CD8-positive, alpha-beta memory T cell (primary cell): ENCODE measurements at places on chromosomes 7 and 10. TPM values are rescaled to one million over a fixed set of nuclear protein-coding genes. Genes with fewer than 3 reads are reported as not detected.

DNA sequence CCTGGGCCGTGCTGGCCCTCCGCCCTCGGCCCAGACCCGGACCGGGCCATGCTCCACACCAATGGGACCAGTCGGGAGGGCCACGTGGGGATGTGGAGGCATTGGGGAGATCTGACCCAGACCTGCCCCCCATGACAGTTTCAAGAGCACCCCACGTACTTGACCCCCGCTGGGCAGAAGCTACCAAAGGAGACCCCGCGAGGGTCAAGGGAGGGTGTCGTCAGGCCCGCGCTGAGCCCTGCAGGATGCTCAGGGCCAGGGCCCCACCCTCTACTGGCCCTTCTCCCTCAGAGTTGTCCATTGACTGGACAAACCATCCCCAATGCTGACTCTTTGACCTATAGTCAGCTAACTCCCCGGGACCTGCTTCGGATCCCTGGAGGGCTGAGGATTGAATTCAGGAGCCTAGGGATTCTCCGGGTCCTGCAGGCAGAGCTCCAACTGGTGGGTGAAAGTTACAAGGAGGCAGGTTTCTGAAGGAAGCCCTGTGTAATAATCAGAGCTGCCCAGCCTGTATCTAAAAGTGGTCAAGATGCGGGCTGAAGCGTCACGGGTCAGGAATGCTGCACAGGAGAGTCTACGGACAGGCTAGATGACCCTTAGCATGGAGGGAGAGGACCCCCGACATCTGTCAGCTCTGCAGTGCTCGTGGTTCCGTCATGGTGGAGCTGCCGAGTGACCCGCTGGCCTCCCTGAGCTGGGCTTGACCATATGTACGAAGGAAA is 498 bp upstream of the CALHM2 start:
- DNase-seq: no peak

GRCh38 chr10:86411852-86412560 is 45.4 kb upstream of the GRID1 start:
- DNase-seq: no peak

- no peak for DNase-seq
Observed at GRCh38 chr10:51716981-51717380, 17.6 kb upstream of the CSTF2T start.

GRCh38 chr7:284762-285722 is 4.9 kb upstream of the FOXL3 start:
- DNase-seq: no peak

- DNase-seq: no peak
Observed at GRCh38 chr10:130224228-130224627, 88.0 kb downstream of the GLRX3 start.

- no peak for DNase-seq
Observed at GRCh38 chr7:133724694-133725093, 402.4 kb upstream of the LRGUK start.

GRCh38 chr7:73707045-73707631 is 12.3 kb downstream of the STX1A start:
- no peak for DNase-seq

GRCh38 chr10:82888809-82889455 is 1013.9 kb downstream of the NRG3 start:
- no peak for DNase-seq

DNA sequence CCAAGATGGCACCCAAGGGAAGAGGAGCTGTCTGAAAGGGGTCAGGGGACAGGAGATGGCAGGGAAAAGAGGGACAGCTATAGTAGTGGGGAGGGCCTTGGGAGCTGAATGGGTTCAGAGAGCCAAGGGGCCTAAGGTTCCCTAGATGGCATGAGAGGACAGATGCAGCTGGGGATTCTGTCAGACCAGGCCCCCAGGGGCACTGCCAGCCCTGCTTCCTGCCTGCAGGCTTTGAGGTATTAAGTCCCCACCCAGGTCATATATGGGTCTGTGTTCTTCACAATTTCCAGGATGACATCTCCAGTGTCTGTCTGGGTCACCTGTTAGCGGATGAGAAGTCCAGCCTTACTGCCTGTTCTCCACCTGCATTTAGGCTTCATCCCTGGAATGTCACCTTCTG is 56.7 kb downstream of the NEURL1 start:
- no peak for DNase-seq

- DNase-seq: no peak
Observed at GRCh38 chr7:24739306-24739705, 18.0 kb downstream of the GSDME start.

- no peak for DNase-seq
Observed at GRCh38 chr7:151351027-151351426, 9.4 kb downstream of the NUB1 start.

DNA sequence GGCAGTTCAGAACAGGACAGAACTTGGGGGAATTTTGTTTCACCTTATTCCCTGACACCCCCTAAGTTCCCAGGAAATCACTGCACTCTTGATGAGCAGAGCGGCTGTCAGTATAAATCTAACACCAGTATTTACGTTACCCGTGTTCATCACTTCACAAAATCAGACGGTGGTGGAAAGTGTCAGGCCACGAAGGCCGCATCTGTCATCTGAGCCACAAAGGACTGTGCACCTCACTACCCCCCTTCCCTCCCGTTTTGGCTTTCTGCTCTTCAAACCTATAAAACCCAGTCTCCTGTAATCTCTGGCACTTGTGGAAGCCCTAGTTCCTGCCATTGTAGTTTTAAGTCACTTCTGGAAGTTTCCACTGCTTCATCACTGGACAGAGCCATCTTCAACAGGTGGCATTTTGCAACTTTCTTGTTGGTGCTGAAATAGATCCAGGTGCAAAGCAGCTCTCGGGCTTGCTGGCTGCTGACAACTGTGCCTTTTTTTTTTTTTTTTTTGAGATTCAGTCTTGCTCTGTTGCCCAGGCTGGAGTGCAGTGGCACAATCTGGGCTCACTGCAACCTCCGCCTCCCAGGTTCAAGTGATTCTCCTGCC is 9.5 kb downstream of the ZFAND2A start:
- no peak for DNase-seq

GRCh38 chr10:124642088-124642710 is 102.0 kb downstream of the FAM53B start:
- DNase-seq: no peak

DNA sequence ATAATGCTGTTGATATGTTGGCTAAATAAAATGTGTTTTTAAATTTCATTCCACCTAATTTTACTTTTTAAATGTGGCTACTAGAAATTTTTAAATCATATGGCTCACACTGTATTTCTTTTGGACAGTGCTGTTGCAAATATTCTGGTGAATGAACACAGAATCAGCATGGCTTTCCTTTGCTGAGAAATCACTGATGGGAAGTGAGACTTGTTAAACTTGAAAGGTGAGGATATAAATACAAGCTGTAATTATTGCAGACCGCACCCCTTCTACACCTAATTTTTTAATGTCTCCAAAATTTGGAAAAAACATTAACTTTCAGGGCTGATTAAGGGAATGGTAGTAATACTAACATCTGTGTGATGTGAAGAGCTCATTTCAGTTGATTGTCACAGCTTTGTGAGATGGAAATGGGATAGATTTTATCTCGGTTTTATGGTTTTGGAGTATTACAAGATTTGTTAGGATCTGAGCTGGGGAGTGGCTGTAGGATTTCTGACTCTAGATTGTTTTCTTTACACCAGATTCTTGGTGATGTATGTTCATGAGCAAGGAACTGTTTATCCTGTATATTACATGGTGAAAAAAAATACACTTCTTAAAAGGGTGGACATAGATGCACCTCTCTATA is 1.3 kb downstream of the MIOS start:
- DNase-seq: no peak

DNA sequence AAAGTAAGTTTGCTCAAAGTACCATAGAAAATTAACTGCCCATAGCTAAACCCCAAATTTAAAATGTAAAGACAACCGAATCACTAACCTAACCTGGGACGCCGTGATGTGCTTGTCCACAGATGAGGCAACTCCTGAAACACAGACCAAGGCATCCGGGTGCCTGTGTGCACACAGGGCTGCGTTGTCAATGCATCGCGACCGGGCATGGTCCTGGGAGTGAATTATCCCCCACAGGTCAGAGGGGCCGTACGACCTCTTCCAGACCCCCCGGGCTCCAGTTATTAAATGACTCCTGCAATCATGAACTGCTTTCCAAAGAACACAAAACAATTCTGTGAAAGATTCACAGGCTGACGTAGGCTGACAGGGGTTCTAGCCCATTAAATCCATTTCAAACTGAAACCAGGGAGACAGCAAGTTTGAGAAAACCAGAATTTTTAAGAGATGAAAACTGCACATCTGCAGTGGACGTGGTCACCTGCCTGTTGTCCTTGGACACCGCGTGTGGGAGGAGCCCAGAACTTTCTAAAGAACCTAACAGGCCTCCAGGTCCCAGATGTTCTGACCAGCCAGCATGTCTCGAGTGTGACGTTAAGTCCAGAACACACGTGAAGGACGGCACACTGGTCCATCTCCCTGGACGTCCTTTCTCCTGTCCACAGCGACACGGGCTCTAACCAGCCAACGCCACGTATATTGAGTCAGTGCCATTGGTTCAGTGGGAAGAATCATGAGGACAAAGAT is 297.8 kb downstream of the DNAJB6 start:
- no peak for DNase-seq

- DNase-seq: no peak
Observed at GRCh38 chr7:149750122-149750845, 23.1 kb downstream of the ZNF467 start.

- no peak for DNase-seq
Observed at GRCh38 chr10:8463853-8464252, 409.4 kb downstream of the GATA3 start.

DNA sequence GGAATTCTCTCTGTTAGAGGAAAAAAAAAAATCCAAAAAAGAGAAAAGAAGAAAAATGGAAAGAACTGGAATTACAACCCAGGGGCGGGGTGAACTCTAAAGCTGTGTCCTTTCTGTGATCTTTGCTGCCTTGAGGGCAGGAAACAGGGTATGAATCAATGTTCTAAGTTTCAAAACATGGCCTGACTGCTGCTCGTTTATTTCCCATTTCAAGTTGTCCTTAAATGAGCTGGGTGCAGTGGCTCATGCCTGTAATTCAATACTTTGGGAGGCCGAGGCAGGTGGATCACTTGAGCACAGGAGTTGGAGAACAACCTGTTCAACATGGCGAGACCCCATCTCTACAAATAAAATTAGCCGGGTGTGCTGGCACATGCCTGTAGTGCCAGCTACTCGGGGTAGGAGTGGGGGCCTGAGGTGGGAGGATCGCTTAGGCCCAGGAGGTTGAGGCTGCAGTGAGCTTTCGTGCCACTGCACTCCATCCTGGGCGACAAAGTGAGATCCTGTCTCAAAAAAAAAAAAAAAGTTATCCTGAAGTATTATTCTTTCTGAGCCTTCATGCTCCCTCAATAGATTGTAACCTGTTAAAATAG is 24.7 kb upstream of the TFAM start:
- no peak for DNase-seq

- no peak for DNase-seq
Observed at GRCh38 chr10:97149079-97149531, 36.7 kb downstream of the SLIT1 start.

GRCh38 chr7:77731716-77732115 is 35.5 kb downstream of the RSBN1L start:
- DNase-seq: no peak

- DNase-seq: no peak
Observed at GRCh38 chr7:88106434-88106833, 113.4 kb downstream of the SRI start.

- DNase-seq: no peak
Observed at GRCh38 chr10:132667342-132668047, 118.5 kb downstream of the NKX6-2 start.

DNA sequence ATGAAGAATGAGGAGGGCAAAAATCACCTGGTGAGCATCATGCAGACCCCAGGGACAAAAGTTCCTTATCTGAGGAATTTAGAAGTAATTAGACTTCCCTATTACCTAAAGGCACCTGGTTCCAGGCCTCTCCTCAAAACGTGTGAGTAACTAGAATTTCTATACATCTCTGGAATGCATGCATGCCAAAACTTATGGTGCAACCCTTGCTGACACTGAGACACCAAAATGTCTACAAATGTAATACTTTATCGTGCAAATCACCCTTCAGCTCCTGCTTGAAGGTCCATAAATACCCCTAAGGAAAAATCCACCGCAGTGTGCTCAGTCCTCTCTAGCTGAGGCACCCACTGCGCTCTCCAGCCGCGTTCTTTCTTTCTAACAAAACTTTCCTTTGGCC is 84.2 kb downstream of the PAXIP1 start:
- DNase-seq: no peak

GRCh38 chr10:97025613-97026242 is 160.0 kb downstream of the SLIT1 start:
- peak; percentile 29 for DNase-seq

DNA sequence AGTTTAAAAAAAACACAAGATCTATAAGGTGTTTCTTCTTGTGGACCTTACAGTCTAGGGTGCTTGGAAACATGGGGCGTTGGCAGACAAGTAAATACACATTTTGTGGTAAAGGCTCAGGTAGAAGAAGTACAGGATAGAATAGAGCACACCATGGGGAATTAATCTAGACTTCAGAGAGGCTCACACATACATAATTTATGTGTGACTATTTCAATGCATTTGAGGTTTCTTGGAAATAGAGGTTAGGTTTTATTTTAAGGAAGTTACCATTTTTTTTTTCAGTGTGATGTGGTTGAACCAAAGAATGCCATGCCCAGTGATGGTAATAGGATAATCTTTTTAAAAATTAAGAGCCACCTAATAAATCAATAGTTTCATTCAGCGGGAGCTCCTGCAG is 12.8 kb downstream of the CFTR start:
- no peak for DNase-seq

- DNase-seq: no peak
Observed at GRCh38 chr7:25940086-25940906, 211.7 kb upstream of the NFE2L3 start.

DNA sequence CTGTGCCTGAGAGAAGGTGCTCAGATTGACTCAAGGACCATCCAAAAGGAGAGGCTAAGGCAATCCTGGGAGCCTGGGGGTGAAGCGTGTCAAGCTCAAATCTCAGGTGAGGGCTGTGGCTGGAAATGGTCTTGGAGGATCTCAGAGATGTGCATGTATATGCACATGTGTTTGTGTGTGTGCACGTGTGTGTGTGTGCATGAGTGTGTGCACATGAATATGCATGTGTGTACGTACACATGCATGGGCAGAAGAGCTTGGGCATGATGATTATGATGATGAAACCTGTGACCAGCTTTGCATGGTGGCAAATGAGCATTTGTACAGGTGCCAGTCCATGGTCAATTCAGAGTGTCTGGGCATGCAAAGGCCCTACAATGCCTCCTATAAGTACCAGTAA is 326.6 kb downstream of the CXCL12 start:
- no peak for DNase-seq

- no peak for DNase-seq
Observed at GRCh38 chr7:121366852-121367431, 29.2 kb downstream of the FAM3C start.

- no peak for DNase-seq
Observed at GRCh38 chr7:12990440-12990839, 303.0 kb downstream of the ARL4A start.

GRCh38 chr7:87359366-87359765 is 13.9 kb downstream of the CROT start:
- DNase-seq: no peak

- DNase-seq: no peak
Observed at GRCh38 chr7:80848841-80849240, 70.0 kb downstream of the SEMA3C start.

SND1 gene
- polyA plus RNA-seq: 121 TPM

BBS9 gene
- 14.6 TPM for polyA plus RNA-seq

OPN4 gene
- polyA plus RNA-seq: not detected

TMEM184A gene
- polyA plus RNA-seq: not detected

CPXM2 gene
- not detected for polyA plus RNA-seq

TMEM213 gene
- 0.05 TPM for polyA plus RNA-seq

VDAC2 gene
- polyA plus RNA-seq: 149 TPM

CYP2W1 gene
- not detected for polyA plus RNA-seq

SORCS1 gene
- polyA plus RNA-seq: not detected

INMT gene
- polyA plus RNA-seq: 0.08 TPM

CRPPA gene
- 0.32 TPM for polyA plus RNA-seq

TFEC gene
- not detected for polyA plus RNA-seq
